Adipose tissue (tissue), 3 donors: ENCODE measurements at places on chromosomes 6 and 20. TPM values are rescaled to one million over a fixed set of nuclear protein-coding genes. Genes with fewer than 3 reads are reported as not detected.

Gene TRAPPC3L
- polyA plus RNA-seq = 0.02 TPM

Gene PRRT1
- polyA plus RNA-seq = 1.4 TPM

Gene FERMT1
- 1.4 TPM for polyA plus RNA-seq

Gene FRS3
- polyA plus RNA-seq = 6.9 TPM

Gene MEI4
- polyA plus RNA-seq = 0.41 TPM

Gene WASF1
- polyA plus RNA-seq = 2.2 TPM

Gene TPD52L1
- polyA plus RNA-seq = 38.3 TPM

Gene BIRC7
- polyA plus RNA-seq = not detected

Gene TRMT6
- 8.9 TPM for polyA plus RNA-seq

Gene SCRT2
- polyA plus RNA-seq = not detected

Gene OR2H1
- not detected for polyA plus RNA-seq

Gene MMP24
- polyA plus RNA-seq = 4.0 TPM

Gene WFDC10B
- not detected for polyA plus RNA-seq

Gene TBC1D32
- polyA plus RNA-seq = not detected

Gene SLC35D3
- not detected for polyA plus RNA-seq

Gene KCNK17
- 0.13 TPM for polyA plus RNA-seq

Gene XKR7
- under 0.01 TPM for polyA plus RNA-seq

Gene CALHM4
- not detected for polyA plus RNA-seq

Gene LBP
- 2.9 TPM for polyA plus RNA-seq

Gene ADGB
- polyA plus RNA-seq = not detected

Gene HSPA1L
- 1.0 TPM for polyA plus RNA-seq

Gene PSORS1C2
- not detected for polyA plus RNA-seq

Gene LST1
- polyA plus RNA-seq = 3.1 TPM
